ENCODE measurements at places on chromosomes 7 and 10. TPM values are rescaled to one million over a fixed set of nuclear protein-coding genes. Genes with fewer than 3 reads are reported as not detected.

Gene KDM7A
- 7.3 TPM for total RNA-seq

Gene FIS1
- 192 TPM for total RNA-seq

Gene OR13A1
- not detected for total RNA-seq

Gene UBE2D4
- total RNA-seq = 5.4 TPM

Gene PRPS1L1
- total RNA-seq = not detected

Gene TMEM209
- 6.8 TPM for total RNA-seq

Gene GPR26
- total RNA-seq = not detected

Gene TDRD1
- total RNA-seq = 5.1 TPM

Gene FOXK1
- total RNA-seq = 15.2 TPM

Gene CALCR
- total RNA-seq = not detected

Data from regular cardiac myocyte (primary cell).